ENCODE measurements at places on chromosomes 6 and 20.

DNA sequence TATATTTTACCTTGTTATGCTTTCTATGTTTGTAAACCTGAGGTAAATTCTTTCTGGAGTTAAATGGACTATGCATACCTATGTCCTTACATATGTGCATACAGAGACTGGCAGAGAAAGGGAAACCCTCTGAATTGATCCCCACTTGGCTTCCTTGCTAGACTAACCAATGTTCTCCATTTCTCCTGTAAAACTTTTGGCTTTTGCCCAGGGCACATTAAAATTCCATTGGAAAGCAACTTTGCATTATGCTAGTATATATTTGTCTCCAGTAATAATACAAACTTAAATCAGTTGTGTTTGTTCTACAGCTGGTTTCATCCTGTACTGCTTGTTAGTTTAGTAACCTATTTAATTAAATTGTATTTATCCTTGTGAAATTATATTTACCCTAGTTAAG lies 646.0 kb upstream of the MARCKS start:
- DNase-seq: no peak

DNA sequence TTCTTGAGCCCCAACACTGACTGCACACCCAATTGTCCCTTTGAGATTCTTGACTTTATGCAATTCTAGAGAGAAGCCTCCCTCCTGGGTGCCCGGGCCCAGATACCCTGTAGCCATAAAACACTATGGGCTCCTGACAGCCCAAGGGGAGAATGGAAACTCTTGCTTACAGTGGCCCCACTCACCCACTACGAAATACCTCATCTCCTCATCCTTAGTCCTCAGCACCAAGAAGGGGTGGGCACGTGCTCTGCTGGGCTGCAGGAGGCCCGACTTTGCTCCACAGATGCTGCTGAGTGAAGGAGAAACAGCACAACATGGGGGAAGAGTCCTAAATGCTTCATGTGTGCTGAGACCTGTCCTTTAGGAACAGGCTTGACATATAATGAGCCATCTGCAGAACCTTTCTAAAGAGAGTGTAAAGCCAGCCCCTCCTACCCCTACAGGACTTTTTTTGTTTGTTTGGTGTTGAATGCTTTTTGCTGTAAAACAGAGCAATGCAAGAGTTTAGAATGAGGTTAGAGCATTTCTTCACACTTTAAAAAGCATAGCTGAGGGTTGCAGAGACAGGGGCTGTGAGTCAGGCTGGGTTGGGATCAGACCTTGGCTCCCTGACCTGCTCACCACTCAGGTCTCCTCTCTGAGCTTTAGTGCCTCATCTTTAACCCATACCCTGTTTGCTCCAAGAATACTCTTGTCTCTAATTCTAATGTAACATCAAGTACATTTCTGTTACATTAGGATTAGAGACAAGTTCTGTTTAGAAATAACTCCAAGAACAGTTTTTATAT lies 17.6 kb upstream of the SIRPG start:
- DNase-seq: no peak

GRCh38 chr20:10094566-10095173 lies 59.9 kb downstream of the ANKEF1 start:
- no peak for DNase-seq

DNA sequence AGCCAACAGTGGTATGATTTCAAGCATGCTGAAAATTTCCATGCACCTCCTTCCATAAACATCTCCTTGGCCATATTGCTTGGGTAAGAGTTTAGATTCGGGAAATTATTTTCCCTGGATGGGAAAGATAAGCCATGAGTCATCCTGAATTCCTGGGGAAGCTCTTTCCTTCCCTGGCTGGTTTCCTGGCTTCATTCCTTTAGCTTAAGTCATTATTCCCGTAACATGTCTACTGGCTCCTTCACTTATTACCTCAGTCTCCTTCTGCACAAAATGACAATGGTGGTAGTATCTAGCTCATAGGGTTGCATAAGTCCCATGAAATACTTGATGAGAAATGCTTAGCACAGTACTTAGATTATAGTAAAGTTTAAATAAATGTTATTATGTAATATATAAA lies 27.6 kb downstream of the TINAG start:
- DNase-seq: no peak

DNA sequence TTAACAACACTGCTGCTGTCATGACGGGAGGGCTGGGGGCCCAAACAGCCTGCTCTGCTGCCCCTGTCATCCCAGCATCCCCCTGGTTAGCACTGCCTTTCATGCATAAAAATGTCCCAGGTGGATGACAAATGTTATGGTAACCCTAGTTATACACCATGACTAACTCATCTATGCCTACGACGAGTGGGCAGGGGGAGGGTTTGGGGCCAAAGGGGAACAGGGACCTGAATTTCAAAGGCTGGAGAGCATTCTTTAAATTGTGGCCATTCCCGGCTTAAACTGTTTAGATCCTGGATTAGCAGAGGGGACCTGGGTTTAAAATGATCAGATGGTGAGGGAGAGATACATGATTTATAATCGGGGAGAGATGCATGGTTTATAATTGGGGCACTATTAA lies 24.4 kb downstream of the GNAS-AS1 start:
- no peak for DNase-seq

- peak; percentile 9 for DNase-seq
These were observed 399 bp upstream of the REPS1 start for GRCh38 chr6:138988469-138988834.

GRCh38 chr6:17032590-17032987 lies 69.3 kb upstream of the STMND1 start:
- no peak for DNase-seq

- DNase-seq: no peak
These were observed 164.3 kb upstream of the RREB1 start for GRCh38 chr6:6943421-6943820.

DNA sequence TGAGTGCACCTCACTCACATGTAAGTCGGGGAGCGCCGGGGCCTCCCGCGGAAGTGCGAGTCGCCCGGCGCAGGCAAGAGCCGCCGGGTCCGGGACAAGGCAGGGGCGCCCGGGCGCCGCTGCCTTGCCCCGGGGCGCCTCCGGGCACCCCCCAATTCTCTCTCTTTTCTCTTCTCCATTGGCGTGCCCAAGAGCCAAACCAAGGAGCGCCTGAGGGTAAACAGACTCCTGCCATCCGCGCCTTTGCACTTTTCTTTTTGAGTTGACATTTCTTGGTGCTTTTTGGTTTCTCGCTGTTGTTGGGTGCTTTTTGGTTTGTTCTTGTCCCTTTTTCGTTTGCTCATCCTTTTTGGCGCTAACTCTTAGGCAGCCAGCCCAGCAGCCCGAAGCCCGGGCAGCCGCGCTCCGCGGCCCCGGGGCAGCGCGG lies 36.8 kb downstream of the GNAS start:
- no peak for DNase-seq

DNA sequence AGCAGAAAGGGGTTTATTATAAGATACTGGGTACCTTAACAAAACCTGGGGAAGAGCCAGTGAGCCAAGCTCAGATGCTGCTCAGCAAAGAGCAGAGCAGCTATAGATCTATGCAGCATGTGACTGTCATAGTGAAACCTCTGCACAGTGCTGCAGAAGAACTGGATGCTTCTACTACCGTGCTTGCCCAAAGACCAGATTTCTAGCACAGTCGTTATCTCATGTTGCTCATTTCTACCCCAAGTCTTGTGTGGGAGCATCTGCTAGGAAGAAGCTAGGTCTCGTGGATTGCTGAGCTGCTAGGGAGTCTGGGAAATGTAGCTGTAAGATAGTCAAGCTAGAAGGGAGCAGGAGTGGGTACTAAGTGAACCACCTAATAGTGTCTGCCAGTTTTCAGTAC lies 31.7 kb upstream of the GNRH2 start:
- no peak for DNase-seq

GRCh38 chr20:46065691-46066090 lies 24.1 kb downstream of the NCOA5 start:
- DNase-seq: no peak

GRCh38 chr20:60345106-60345505 lies 386.9 kb downstream of the CDH26 start:
- DNase-seq: no peak

DNA sequence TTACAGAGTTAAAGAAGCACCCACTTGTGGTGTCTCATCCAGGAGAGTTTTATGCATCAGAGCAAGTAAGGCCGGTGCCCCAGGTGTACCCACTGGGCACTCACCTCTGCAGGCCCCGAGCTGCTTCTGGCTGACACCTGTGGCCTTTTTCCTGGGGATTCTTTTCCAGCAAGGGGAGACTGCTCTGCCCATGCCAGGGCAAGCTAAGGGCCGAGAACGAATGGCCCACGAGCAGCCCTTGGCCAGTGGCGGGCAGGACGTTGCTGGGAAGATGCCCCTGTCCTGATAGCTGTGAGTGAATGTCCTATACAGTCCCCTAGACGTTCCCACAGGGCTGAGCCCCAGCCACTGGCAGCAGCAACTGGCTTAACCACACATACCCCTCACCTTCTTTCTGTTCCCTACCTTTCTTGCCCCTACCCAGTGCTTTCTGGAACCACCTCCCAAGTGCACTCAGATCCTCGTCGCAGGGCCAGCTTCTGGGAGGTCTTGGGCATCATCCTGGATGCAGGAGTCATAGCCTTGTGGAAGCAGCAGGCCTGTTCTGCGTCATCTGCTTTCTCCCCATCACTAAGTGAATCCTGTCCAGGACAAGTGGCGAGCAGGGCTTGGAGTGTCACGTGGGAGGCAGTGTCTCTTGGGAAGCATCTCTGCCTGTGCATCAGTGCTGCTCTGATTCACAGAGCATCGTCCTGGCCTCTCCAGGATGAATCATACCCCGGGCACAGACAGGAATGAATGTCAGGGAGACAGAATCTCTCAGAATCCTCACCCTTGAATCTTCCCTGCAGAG lies 32.5 kb downstream of the SYNDIG1 start:
- no peak for DNase-seq

GRCh38 chr6:227812-228338 lies 64.4 kb upstream of the DUSP22 start:
- no peak for DNase-seq

DNA sequence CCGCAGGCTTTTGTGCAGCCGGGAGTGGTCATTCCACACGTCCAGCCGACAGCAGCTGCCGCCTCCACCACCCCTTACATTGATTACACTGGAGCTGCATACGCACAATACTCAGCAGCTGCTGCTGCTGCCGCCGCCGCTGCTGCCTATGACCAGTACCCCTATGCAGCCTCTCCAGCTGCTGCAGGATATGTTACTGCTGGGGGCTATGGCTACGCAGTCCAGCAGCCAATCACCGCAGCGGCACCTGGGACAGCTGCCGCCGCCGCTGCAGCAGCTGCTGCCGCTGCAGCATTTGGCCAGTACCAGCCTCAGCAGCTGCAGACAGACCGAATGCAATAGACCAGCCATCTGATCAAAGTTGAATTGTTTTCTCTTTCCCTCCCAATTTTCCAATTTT lies 10.6 kb downstream of the RBM24 start:
- DNase-seq: no peak
